ENCODE measurements at places on chromosomes 6 and 20. TPM values are rescaled to one million over a fixed set of nuclear protein-coding genes. Genes with fewer than 3 reads are reported as not detected.

SLC52A3 gene
- 0.54 TPM for polyA plus RNA-seq

CCR6 gene
- not detected for polyA plus RNA-seq

COX4I2 gene
- polyA plus RNA-seq: 24.5 TPM

ELOVL2 gene
- 5.3 TPM for polyA plus RNA-seq

TREM2 gene
- 0.20 TPM for polyA plus RNA-seq

CTNNBL1 gene
- polyA plus RNA-seq: 63.6 TPM

IL17F gene
- polyA plus RNA-seq: not detected

BANF2 gene
- not detected for polyA plus RNA-seq

TPBG gene
- 5.9 TPM for polyA plus RNA-seq

GTSF1L gene
- polyA plus RNA-seq: not detected

DNA sequence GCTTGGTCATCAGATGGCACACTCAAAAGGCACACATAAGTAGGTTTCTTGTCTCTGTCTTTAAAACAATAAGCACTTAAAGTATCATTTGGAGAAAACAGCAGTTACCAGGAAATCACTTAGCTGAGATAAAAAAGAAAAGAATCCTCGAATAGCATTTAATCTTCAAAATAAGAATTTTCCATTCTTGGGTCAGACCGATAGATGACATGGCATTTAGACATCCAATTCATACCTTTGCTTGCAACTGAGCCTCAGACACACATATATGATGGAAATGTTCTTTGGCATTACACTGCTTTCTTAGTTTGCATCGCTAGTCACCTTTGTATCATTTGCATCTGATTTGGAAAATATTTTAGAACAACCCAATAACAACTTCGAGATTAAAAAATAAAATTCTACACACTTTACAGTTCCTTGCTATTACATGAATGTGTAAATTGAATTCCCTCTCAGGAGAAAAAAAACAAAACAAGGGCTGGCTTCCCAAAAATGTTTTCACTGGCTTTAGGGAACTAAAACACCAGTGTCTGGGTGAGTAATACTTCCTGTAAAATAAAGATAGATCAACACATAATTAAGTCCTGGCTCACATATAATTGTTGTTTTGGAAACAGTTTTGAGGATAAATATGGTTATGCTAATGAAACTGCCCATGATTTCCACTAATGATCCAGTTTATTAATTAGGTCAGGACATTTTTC lies 1.3 kb upstream of the RNF217 start:
- H3K27me3 ChIP-seq: no peaks in the 10 kb centered on the region
- H3K27ac ChIP-seq: peak overlapping the region; percentile 95
- H3K4me3 ChIP-seq: peak overlapping the region; percentile 78
- DNase-seq: peak; percentile 3

DNA sequence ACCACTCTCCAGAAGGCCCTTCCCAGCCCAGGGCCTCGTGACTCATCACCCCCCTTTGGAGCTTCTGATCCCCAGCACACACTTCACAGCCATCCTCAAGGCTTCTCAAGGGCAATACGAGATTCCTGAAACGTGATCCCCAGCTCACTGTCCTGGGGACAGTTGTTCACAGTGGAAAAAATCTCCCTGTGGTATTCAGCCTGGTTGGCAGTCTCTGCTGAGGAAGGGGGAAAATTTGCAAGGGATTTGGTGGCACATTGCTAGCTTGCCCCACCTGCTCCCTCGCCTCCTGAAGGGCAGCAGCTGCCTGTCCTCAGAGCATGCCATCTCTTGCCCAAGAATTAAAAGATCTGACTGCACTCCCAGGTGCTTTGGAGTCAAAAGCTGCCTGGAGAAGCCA lies 20.7 kb upstream of the PKHD1 start:
- no peaks in the 10 kb centered on the region for H3K36me3 ChIP-seq
- no peak for DNase-seq
- H3K4me3 ChIP-seq: no peak overlapping the region
- no peak overlapping the region for H3K27ac ChIP-seq
- no peaks in the 10 kb centered on the region for H3K27me3 ChIP-seq

DNA sequence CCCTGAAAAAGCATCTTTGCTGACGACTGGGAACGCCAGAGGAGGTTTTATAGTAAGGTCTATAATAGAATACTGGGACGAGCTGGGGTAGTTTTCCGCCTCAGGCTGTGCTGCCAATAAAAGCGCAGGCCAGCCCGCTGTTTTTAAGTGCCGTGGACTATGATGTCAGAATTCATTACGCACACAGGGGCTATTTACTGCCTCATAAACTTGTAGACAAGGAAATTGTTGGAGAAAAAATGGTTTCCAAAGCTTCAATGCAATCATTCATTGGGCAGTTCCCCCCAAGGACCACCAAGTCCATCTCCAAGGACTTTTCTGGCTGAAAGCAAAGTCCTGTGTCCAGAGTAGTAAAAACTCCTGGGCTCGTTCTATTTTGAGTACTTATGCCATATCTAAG lies 20.4 kb upstream of the FOXF2 start:
- H3K4me3 ChIP-seq: no peak overlapping the region
- no peaks in the 10 kb centered on the region for H3K36me3 ChIP-seq
- no peaks in the 10 kb centered on the region for H3K4me1 ChIP-seq
- no peaks in the 10 kb centered on the region for H3K27me3 ChIP-seq

- no peak overlapping the region for H3K4me3 ChIP-seq
- H3K27ac ChIP-seq: no peak overlapping the region
- H3K27me3 ChIP-seq: no peaks in the 10 kb centered on the region
- H3K36me3 ChIP-seq: peaks cover 81% of the 10 kb centered on the region
These were observed 16.9 kb downstream of the STK4 start for GRCh38 chr20:44983093-44983674.

GRCh38 chr6:81997090-81997926 lies 244.8 kb upstream of the TENT5A start:
- no peaks in the 10 kb centered on the region for H3K36me3 ChIP-seq
- H3K4me3 ChIP-seq: no peak overlapping the region
- no peaks in the 10 kb centered on the region for H3K27me3 ChIP-seq
- no peak for DNase-seq

DNA sequence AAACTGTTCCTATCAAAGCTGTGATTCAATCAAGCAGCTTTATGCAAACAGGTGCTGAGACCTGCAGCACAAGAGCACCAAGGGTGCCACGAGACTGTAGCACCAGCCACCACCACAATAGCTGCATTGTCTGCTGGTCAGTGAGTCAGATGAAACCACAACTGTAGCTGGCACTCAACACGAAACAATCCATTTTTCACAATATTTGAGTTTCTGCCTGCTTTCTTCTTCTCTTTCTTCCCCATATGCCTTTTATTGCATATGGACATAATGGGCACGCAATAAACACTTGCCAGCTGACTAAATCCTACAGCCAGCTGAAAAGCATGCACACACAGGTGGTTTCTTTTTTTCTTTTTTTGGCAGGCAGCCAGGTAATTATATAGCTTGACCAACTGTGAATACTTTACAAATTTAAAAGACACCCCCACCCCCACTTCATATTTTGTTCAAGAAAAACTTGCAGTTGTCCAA lies 16.6 kb downstream of the SLC2A12 start:
- no peak for DNase-seq
- no peak overlapping the region for H3K27ac ChIP-seq

- no peaks in the 10 kb centered on the region for H3K36me3 ChIP-seq
- H3K4me3 ChIP-seq: no peak overlapping the region
- no peaks in the 10 kb centered on the region for H3K27me3 ChIP-seq
- no peaks in the 10 kb centered on the region for H3K4me1 ChIP-seq
- no peak for DNase-seq
- H3K27ac ChIP-seq: no peak overlapping the region
These were observed 814.8 kb downstream of the MAFB start for GRCh38 chr20:39874049-39874893.

DNA sequence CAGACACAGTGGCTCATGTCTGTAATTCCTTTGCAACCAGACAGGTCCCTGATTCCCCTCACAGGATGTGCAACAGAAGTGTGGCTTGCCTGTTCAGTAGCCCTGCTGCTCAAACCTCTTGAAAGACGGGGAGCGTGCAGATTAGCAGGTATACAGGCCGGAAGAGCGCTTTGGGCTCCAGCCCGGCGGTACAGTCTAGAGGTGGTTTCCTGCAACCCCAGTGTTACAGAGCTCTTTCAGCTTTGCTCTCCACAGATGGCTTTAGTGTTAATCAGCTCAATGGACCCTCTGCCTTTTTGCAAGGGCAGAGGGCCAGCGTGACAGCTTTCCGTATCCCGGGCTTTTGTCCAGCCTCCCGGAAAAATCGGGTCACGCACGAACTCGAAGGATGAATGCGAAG lies 67.2 kb upstream of the TNFRSF21 start:
- no peaks in the 10 kb centered on the region for H3K36me3 ChIP-seq
- no peak overlapping the region for H3K27ac ChIP-seq
- H3K4me3 ChIP-seq: no peak overlapping the region
- no peak for DNase-seq
- H3K4me1 ChIP-seq: no peaks in the 10 kb centered on the region

GRCh38 chr6:4687989-4688947 lies 87.9 kb upstream of the CDYL start:
- peak overlapping the region; percentile 8 for H3K27ac ChIP-seq
- no peaks in the 10 kb centered on the region for H3K27me3 ChIP-seq
- H3K4me1 ChIP-seq: peaks cover 3% of the 10 kb centered on the region
- peak; percentile 37 for DNase-seq

DNA sequence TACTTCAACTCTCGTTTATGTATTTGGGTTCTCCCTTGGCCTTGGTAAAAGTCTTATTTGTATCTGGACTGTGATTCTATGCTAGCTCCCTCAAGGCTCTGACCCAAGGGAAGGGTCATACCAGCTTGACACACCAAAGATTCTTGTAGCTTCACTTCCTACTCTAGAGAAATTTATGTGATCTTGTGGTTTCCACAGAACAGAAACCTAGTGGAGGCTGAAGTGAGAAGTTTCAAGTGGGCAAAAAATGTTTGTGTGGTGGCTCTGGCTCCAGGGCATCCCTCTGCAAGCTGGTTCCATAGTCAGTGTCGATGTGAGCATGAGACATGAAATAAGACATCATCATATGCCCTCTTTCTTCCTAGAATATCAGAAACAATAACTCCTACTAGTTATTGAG lies 48.1 kb upstream of the TNFRSF21 start:
- no peak for DNase-seq
- H3K4me3 ChIP-seq: no peak overlapping the region
- H3K27ac ChIP-seq: no peak overlapping the region
- H3K27me3 ChIP-seq: no peaks in the 10 kb centered on the region
- H3K4me1 ChIP-seq: no peaks in the 10 kb centered on the region

GRCh38 chr6:150830439-150831165 lies 34.9 kb upstream of the MTHFD1L start:
- no peak overlapping the region for H3K4me3 ChIP-seq
- no peaks in the 10 kb centered on the region for H3K27me3 ChIP-seq
- DNase-seq: no peak
- peaks cover 11% of the 10 kb centered on the region for H3K36me3 ChIP-seq
- H3K4me1 ChIP-seq: no peaks in the 10 kb centered on the region
- H3K27ac ChIP-seq: no peak overlapping the region

- no peaks in the 10 kb centered on the region for H3K4me1 ChIP-seq
- no peak overlapping the region for H3K27ac ChIP-seq
- no peaks in the 10 kb centered on the region for H3K27me3 ChIP-seq
- H3K4me3 ChIP-seq: no peak overlapping the region
These were observed 84.6 kb downstream of the AK9 start for GRCh38 chr6:109606359-109606758.

GRCh38 chr6:16657768-16658167 lies 103.5 kb downstream of the ATXN1 start:
- no peak for DNase-seq
- H3K27ac ChIP-seq: no peak overlapping the region
- H3K4me3 ChIP-seq: no peak overlapping the region
- peaks cover 12% of the 10 kb centered on the region for H3K4me1 ChIP-seq
- no peaks in the 10 kb centered on the region for H3K36me3 ChIP-seq
- no peaks in the 10 kb centered on the region for H3K27me3 ChIP-seq

DNA sequence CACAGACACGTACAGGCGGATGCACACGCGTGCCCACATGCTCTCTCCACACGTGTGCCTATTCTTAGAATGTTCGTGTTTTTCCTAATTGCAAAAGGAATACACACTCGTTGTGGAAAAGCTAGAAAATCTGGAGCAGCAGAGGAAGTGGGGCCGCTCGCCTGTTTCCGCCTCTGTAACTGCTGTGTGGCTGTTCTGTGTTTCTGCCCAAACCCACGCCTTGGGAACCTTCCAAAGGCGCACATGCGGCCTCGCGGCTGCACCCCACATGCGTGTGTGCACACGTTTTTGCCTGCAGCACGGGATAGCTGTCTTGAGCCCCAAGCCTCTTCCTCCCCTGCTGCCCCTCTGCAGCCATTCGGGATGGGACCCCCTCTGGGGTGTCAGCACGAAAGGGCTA lies 12.2 kb downstream of the SLC17A9 start:
- H3K4me1 ChIP-seq: no peaks in the 10 kb centered on the region
- H3K36me3 ChIP-seq: peaks cover 48% of the 10 kb centered on the region
- H3K27ac ChIP-seq: no peak overlapping the region
- H3K4me3 ChIP-seq: no peak overlapping the region
- no peaks in the 10 kb centered on the region for H3K27me3 ChIP-seq
- no peak for DNase-seq

DNA sequence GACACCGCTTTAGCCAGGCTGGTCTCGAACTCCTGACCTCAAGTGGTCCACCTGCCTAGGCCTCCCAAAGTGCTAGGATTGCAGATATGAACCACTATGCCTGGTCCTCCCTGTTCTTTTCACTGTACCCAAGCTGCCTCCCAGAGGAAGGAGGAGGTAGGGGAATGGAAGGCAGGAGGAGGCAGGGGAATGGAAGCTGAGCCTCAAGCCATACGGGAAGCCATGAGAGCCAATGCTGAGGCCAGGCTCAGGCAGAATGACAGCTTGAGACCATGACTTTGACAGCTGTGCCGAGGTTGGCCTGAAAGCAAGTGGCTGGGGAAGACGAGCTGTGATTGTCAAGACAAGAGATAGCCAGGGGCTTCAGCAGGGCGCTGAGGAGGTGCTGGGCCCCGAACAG lies 13.6 kb upstream of the ZNF335 start:
- DNase-seq: no peak
- no peaks in the 10 kb centered on the region for H3K36me3 ChIP-seq
- no peak overlapping the region for H3K27ac ChIP-seq
- H3K4me3 ChIP-seq: no peak overlapping the region
- H3K27me3 ChIP-seq: peaks cover 39% of the 10 kb centered on the region

GRCh38 chr20:53556267-53556897 lies 37.3 kb downstream of the ZNF217 start:
- no peak overlapping the region for H3K4me3 ChIP-seq
- H3K27ac ChIP-seq: no peak overlapping the region
- H3K27me3 ChIP-seq: no peaks in the 10 kb centered on the region
- no peaks in the 10 kb centered on the region for H3K36me3 ChIP-seq
- no peak for DNase-seq
- no peaks in the 10 kb centered on the region for H3K4me1 ChIP-seq

- H3K27ac ChIP-seq: no peak overlapping the region
- H3K27me3 ChIP-seq: no peaks in the 10 kb centered on the region
- no peaks in the 10 kb centered on the region for H3K36me3 ChIP-seq
- no peak for DNase-seq
- no peaks in the 10 kb centered on the region for H3K4me1 ChIP-seq
These were observed 52.2 kb upstream of the TRERF1 start for GRCh38 chr6:42503894-42504293.

DNA sequence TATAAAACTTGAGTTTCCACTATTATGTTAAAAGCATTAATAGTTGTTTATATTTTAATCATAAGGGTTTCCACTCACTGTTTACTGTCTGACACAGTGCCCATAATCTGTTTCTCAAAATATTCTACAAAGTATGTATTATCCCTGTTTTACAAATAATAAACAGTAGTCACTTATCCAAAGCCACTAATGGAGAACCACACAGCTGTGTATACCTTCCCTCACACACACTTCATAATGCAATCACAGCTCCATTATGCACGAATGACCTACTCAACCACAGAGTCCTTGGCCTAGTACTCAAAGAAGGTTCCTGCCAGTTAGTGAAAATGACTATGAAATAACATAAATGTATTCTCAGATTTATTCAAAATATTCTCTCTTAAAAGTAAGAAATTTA lies 103.1 kb downstream of the EPB41L2 start:
- H3K27me3 ChIP-seq: no peaks in the 10 kb centered on the region
- no peak overlapping the region for H3K4me3 ChIP-seq
- DNase-seq: no peak
- no peak overlapping the region for H3K27ac ChIP-seq
